Fibroblast of lung (primary cell): ENCODE measurements at places on chromosomes 11 and 22. TPM values are rescaled to one million over a fixed set of nuclear protein-coding genes. Genes with fewer than 3 reads are reported as not detected.

- H3K27ac ChIP-seq, result no peak overlapping the region
- no peaks in the 10 kb centered on the region for H3K36me3 ChIP-seq
- H3K4me3 ChIP-seq, result no peak overlapping the region
- DNase-seq, result no peak
- no peaks in the 10 kb centered on the region for H3K27me3 ChIP-seq
Measured at GRCh38 chr11:133661846-133662245, 129.5 kb upstream of the OPCML start.

GRCh38 chr11:6623391-6624363, 4.5 kb upstream of the TPP1 start:
- no peaks in the 10 kb centered on the region for H3K36me3 ChIP-seq
- no peaks in the 10 kb centered on the region for H3K27me3 ChIP-seq
- H3K4me1 ChIP-seq, result no peaks in the 10 kb centered on the region
- H3K4me3 ChIP-seq, result no peak overlapping the region
- DNase-seq, result no peak

DNA sequence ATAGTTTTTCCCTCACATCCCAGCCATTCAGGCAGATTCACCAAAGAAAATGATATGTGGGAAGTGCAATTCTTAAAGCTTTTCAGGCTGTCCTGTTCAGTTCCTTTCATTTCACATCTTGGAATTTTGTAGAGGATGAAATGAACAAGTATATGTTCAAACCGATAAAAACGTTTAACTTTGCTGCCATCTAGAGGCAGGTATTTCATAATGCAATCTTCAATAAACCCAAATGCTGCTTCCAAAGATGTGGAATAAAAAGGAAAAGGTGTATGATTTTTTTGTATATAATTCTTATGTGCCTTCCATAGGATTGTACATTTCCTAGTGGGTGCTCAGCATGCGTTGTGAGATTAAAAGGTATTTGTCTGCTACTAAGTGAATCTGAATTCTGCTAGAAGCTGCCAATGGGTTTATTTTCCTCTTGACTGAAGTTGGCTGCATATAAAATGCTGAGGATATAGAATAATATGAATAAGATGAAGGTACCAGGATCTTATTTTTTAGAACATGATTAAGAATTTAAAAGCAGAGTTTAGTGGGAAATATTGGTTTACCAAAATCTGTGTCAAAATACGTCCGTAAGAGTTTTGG, 199.3 kb downstream of the PGR start:
- H3K27ac ChIP-seq, result no peak overlapping the region
- peaks cover 13% of the 10 kb centered on the region for H3K4me1 ChIP-seq
- DNase-seq, result peak; percentile 87
- H3K27me3 ChIP-seq, result no peaks in the 10 kb centered on the region

Gene GTPBP1
- total RNA-seq, result 18.0 and 23.1 TPM in 2 replicates

GRCh38 chr11:66459138-66459778, 7.4 kb upstream of the PELI3 start:
- no peaks in the 10 kb centered on the region for H3K36me3 ChIP-seq
- no peak overlapping the region for H3K27ac ChIP-seq
- H3K27me3 ChIP-seq, result no peaks in the 10 kb centered on the region

Gene GRIK4
- total RNA-seq, result 0.17 and 0.77 TPM in 2 replicates

- no peak overlapping the region for H3K4me3 ChIP-seq
- no peaks in the 10 kb centered on the region for H3K27me3 ChIP-seq
- H3K4me1 ChIP-seq, result peaks cover 3% of the 10 kb centered on the region
- H3K27ac ChIP-seq, result no peak overlapping the region
- no peaks in the 10 kb centered on the region for H3K36me3 ChIP-seq
Measured at GRCh38 chr22:31861226-31861840, 83.0 kb upstream of the YWHAH start.
